ENCODE measurements at places on chromosomes 2 and 18. TPM values are rescaled to one million over a fixed set of nuclear protein-coding genes. Genes with fewer than 3 reads are reported as not detected.

The UCN gene
- 1.2 TPM for total RNA-seq

The TWIST2 gene
- total RNA-seq: 94.5 TPM

The L3MBTL4 gene
- total RNA-seq: not detected

The CNGA3 gene
- total RNA-seq: not detected

The SGPP2 gene
- not detected for total RNA-seq

The MAP4K3 gene
- 28.5 TPM for total RNA-seq

The ZEB2 gene
- total RNA-seq: 63.7 TPM

The CFC1 gene
- total RNA-seq: not detected

The PRSS56 gene
- total RNA-seq: not detected

The DTNA gene
- total RNA-seq: 10.8 TPM

The FABP1 gene
- not detected for total RNA-seq

The GREB1L gene
- total RNA-seq: 0.12 TPM

The RBM45 gene
- total RNA-seq: 12.1 TPM

The SERPINB4 gene
- total RNA-seq: not detected

The OTOS gene
- total RNA-seq: not detected

The FOXI3 gene
- not detected for total RNA-seq

The COL3A1 gene
- 10,756 TPM for total RNA-seq

The SOX11 gene
- not detected for total RNA-seq

The ICOS gene
- not detected for total RNA-seq

The ARHGAP25 gene
- total RNA-seq: 3.2 TPM

The UGT1A6 gene
- not detected for total RNA-seq

The TTN gene
- total RNA-seq: 0.05 TPM

The ORC4 gene
- 30.0 TPM for total RNA-seq

The ATRAID gene
- 157 TPM for total RNA-seq

The GRHL1 gene
- total RNA-seq: not detected
